ENCODE measurements at places on chromosomes 11 and 22.
A peak's percentile ranks its signal among the peaks of the same experiment; 100 is the strongest.

GRCh38 chr11:59610289-59610688 lies 5.3 kb downstream of the OSBP start:
- no peak for DNase-seq

GRCh38 chr11:32706985-32707741 lies 87.3 kb downstream of the CCDC73 start:
- DNase-seq: no peak

- DNase-seq: no peak
These were observed 14.5 kb upstream of the ELF5 start for GRCh38 chr11:34528072-34528471.

GRCh38 chr22:39291523-39291922 lies 27.9 kb downstream of the RPL3 start:
- DNase-seq: no peak

DNA sequence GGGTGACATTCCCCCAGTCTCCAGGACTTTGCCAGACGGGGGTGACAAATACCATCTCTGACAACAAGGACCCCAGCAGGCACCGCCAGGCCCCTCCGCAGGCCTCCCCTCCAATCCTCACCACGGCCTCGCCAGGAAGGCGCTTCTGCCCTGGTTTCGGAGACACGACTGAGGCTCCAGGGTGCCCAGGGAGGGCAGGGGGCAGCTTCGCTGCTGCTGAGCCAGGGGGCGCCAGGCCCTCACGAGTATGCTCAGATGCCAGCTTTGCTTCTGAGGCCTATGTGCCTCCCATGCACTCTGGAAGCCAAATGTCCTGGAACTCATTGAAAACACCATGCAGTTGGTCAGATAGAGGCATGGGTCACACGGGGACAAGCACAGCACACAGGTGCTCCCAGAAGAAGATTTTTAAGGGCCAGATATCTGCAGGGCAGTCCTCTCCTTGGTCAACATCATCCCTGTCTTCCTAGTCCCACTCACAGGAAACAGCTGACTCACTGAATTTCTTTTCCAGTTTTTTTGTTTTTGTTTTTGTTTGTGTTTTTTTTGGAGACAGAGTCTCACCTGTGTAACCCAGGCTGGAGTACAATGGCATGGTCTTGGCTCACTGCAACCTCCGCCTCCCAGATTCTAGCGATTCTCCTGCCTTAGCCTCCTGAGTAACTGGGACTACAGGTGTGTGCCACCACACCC lies 19.9 kb downstream of the BID start:
- no peak for DNase-seq

- peak; percentile 84 for DNase-seq
These were observed 449 bp upstream of the KREMEN1 start for GRCh38 chr22:29072193-29072978.

- no peak for DNase-seq
These were observed 104.3 kb downstream of the KCNQ1 start for GRCh38 chr11:2549080-2549479.

DNA sequence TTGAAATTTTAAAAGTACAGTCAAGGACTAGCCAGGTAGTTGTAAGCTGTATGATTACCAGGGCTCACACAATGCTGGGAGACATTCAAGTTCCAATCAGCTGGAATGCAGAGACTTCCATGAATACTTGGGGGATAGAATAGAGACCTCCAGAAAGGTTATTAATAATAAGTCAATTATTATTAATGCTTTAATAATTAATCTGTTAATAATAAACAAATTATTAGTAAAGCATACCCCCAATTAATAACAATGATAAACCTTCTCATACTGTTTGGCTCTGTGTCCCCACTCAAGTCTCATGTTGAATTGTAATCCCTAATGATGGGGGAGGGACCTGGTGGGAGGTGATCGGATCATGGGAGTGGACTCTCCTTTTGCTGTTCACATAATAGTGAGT lies 14.6 kb upstream of the MS4A6A start:
- DNase-seq: no peak

- DNase-seq: no peak
These were observed 79.0 kb downstream of the FDX1 start for GRCh38 chr11:110508786-110509185.

- DNase-seq: no peak
These were observed 54.5 kb upstream of the ZBTB44 start for GRCh38 chr11:130369141-130369691.

DNA sequence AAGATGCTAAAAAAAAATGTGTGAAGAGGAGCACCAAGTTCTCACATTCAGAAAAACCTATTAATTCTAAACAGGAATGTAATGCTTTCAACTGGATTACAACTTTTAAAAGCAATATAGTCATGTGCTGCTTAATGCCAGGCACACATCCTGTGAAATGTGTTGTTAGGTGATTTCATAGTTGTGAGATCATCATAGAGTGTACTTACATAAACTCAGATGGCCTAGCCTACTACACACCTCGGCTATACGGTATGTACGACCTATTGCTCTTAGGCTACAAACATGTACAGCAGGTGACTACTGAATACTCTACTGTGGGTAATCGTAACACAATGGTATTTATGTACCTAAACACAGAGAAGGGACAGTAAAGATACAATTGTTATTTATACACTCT lies 142.3 kb downstream of the RBFOX2 start:
- DNase-seq: no peak

DNA sequence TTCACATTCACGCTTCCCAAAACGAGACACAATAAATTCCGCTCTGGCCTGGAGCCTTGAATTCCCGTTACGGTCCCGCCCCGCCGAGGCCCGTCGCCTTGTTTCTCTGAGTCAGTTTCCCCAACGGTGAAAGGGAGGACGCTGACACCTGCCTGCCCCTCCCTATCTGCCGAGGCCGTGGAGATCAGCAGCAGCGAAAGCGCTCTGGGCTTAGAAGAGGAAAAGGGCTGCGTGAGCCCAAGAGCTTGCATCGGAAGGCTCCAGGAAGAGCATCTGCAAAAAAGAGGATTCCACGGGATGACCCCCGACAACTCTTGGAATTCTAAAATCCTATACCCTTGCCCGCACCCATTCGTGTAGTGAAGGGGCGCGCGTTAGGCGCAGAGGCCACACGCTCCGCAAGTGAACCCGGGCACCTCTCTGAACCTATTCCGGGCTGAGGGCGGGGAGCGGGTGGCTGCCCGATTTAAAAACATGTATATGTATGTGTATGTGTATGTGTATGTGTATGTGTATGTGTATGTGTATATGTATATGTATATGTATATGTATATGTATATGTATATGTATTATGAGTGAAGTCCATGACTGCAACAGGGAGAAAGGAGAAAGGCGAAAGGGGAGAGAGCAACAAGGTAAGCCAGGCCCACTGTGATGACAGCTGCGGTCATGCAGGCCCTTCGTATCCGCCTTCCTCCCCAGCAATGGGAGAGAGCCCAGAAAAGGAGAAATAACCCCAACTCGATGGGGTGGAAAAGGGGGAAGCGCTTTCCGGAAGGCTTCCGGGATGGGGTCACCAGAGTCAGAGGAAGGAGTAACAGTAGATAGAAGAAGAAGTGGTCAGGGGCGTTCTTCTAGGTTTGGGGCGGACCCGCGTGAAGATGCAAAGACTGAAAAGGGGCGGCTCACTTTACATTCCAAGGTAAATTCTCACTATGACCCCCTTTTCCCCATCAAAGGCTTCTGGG lies 948 bp upstream of the MRTFA start:
- peak; percentile 52 for DNase-seq

- DNase-seq: no peak
These were observed 24.4 kb downstream of the SYNGR1 start for GRCh38 chr22:39374191-39374590.

GRCh38 chr22:23067691-23068090 lies 2.6 kb upstream of the GNAZ start:
- no peak for DNase-seq

GRCh38 chr11:27437829-27438594 lies 34.6 kb downstream of the LGR4 start:
- DNase-seq: no peak

DNA sequence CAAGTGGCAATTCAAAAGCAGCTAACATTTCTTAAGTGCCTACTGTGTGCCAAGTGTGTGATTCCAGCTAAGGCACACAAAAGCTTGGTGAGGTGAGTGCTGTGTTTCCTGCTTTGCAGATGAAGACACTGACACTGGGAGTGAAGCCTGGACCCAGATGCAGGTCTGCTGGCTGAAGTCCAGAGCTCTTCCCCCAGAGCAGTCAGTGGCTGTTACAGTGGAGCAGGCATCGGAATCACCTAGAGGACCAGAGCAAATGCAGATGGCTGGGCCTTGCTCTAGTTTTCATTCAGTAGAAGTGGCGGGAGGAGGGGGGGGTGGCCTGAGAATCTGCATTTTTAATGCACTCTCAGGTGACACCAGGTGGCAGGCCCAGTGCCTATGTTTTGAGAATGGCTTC lies 342.3 kb downstream of the CADM1 start:
- no peak for DNase-seq

GRCh38 chr11:77377734-77378133 lies 76.2 kb upstream of the GDPD4 start:
- no peak for DNase-seq

- no peak for DNase-seq
These were observed 81.6 kb upstream of the SEPTIN5 start for GRCh38 chr22:19632668-19633148.

GRCh38 chr11:122189229-122189628 lies 73.2 kb upstream of the BLID start:
- DNase-seq: no peak

DNA sequence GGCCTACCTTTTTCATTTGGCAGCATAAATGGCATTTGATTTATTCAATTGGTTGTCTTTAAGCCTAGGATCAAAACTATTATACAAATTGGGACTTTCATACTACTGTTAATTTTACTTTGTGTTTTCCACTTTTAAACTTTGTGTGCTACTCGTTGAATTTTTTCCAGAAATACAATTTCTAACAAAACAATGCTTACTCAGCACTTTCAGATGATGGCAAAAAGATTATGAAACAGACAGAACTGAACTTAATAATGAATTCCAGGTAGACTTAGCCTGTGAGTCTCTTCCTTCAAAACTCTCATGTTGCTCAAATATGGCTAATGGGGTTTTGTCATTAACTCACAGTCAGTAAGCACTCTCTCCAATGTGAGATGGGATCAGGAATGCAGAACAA lies 26.3 kb downstream of the OR5T2 start:
- no peak for DNase-seq

GRCh38 chr11:94032725-94033124 lies 11.6 kb downstream of the HEPHL1 start:
- DNase-seq: no peak

DNA sequence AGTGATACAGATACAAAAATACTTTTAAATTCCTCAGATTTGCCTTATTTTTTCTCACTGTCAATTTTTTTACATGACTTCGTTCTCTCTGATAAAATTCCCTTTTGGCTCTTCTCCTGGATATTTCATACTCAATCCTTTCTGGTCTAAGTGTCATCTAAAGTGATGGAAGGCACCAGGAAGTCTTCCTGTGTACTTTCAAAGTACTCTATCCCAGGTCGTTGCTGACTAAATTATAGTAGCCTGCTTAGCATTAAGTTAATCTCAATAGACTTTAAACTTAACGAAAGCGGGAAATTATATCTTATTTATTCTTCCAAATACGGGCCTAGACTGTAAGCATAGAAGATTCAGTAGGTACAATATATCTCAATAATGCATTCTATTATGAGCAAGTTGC lies 67.8 kb downstream of the CASP12 start:
- DNase-seq: no peak

DNA sequence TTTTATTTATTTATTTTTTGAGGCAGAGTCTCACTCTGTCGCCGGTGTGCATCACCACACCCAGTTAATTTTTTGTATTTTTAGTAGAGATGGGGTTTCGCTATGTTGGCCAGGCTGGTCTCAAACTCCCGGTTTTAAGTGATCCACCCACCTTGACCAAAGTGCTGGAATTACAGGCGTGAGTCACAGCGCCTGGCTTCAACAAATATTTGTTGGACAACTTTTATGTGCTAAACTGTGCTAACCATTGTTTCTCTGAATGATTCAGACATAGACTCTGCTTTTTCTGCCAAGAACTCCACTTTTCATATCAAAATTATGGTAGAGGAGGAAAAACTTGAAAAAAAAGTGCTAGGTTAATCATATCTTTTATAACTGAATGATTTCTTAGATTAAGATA lies 36.3 kb downstream of the MMP7 start:
- no peak for DNase-seq

- no peak for DNase-seq
These were observed 3.1 kb downstream of the FOSL1 start for GRCh38 chr11:65897020-65897471.

GRCh38 chr22:26535603-26535908 lies 23.3 kb upstream of the TFIP11 start:
- peak; percentile 24 for DNase-seq

DNA sequence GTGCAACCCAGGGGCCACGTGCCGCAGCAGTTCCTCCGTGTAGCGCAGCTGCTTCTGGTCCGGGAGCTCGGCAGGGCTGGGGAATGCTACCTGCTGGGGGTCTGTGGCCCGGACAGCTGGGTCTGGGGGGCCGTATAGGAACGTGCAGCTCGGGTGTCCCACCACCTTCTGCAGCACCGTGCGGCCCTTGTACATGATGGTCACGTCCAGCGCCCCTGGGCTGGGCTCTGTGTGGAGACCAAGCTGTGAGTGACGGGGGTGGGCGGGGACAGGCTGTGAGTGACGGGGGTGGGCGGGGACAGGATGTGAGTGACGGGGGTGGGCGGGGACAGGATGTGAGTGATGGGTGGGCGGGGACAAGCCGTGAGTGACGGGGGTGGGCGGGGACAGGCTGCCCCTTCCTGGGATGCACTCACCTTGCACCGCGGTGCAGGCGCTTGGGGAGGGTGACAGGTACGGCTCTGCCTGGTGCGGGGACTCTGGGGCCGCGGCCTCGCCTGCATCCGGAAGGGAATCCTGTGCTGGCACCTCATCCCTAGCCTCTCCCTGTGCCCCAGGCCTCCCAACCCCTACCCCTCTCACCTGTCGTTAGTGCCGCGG lies 2.3 kb downstream of the IRF7 start:
- peak; percentile 87 for DNase-seq

GRCh38 chr11:92657226-92657625 lies 312.2 kb upstream of the MTNR1B start:
- no peak for DNase-seq

DNA sequence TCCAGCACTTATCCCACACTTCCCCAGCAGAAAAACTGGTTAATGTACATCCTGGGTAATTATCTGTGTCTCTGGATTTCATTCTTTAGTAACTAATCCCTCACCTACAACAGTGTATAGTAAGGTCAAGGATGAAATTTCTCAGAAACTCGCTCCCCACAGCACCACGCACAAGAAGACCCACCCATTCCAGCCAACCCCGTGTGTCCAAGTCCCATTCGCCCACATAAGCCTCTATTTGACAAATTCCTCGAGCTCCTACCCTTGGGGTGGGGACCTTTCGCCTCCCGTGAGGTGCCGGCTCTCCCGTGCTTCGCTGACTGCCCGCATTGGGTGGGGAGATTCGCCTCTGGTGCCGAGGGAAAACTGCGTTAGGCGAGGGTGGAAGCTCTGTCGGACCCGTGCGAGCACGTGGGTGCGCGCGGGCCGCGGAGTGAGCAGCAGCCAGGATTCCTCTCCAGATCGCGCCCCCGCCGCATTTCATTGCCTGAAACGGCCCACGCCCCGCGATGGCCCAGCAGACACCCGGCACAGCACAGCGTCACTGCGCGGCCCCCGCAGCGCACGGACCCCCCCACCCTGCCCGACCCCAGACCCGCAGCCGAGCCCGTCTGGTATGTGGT lies 866 bp downstream of the EXPH5 start:
- DNase-seq: peak; percentile 29

All from CD4-positive, alpha-beta T cell treated with Interleukin-1 beta for 1 hour (primary cell).